GM06990 (cell line): ENCODE measurements at places on chromosomes 7 and 10.

DNA sequence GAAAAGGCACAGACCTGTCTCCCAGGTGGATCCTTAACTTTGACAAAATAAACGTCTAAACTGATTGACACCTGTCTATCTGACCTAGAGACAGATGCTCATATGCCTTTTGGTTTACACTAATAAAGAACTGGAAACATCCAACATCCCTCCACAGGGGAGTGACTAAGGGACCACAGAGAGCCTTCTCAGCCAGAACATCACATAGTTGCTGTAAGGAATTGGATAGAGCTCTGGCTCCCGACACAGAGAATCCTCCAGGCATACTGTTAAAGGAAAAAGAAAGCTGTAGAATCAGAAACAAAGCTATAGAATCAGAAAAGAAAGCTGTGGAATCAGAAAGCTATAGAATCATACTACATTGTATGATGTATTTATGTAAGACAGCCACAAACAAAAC, 258.8 kb downstream of the STK31 start:
- no peak for DNase-seq

- DNase-seq: no peak
These were observed 398.6 kb downstream of the GPAM start for GRCh38 chr10:111784946-111785465.

- no peak for DNase-seq
These were observed 29.9 kb downstream of the CDK14 start for GRCh38 chr7:90626013-90626412.

- no peak for DNase-seq
These were observed 157.7 kb downstream of the PLPP4 start for GRCh38 chr10:120614680-120615079.

- no peak for DNase-seq
These were observed 70.9 kb upstream of the CTBP2 start for GRCh38 chr10:125231116-125231812.

GRCh38 chr7:117564080-117564479, 84.3 kb downstream of the CFTR start:
- no peak for DNase-seq

DNA sequence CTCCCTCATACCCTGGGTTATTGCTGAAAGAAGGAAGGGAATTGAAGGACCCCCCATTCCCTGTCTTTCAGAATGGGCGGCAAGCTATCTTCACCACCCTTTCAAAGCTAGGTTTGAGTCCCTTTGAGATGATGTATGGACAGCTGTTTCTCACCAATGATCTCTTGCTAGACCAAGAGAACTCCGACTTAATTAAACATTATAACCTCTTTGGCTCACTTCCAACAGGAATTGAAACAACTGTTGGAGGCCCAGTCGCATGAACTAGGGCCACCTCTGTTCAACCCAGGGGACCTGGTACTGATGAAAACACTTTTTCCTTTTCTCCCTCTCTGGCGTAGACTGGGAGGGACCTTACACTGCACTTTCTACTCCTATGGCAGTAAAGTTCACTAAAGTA, 110.6 kb downstream of the ITGB8 start:
- DNase-seq: no peak

- DNase-seq: no peak
These were observed 22.9 kb downstream of the SRPK2 start for GRCh38 chr7:105365541-105366534.

GRCh38 chr7:126608339-126608776, 644.4 kb downstream of the GRM8 start:
- peak; percentile 15 for DNase-seq

DNA sequence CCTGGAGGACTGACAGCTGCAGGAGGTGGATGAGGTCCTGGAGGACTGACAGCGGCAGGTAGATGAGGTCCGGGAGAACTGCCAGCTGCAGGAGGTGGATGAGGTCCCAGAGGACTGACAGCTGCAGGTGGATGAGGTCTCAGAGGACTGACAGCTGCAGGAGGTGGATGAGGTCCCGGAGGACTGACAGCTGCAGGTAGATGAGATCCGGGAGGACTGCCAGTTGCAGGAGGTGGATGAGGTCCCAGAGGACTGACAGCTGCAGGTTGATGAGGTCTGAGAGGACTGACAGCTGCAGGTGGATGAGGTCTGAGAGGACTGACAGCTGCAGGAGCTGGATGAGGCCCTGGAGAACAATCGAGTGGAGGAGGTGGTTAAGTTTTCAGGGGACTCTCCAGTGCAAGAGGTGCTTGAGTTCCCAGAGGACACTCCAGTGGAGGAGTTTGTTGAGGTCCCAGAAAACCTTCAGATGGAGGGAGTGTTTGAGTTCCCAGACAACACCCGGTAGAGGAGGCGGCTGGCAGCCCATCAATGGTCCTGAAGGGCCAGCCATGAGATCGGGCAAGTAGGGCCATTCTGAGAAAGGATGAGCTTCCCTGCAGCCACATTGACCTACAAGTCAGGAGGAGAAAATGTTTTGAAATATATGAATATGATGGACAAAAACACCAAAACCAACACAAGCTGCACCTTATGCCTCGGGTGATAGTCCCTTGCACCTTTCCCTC, 4.7 kb upstream of the EIF5AL1 start:
- DNase-seq: no peak

GRCh38 chr10:118161461-118162246, 114.9 kb upstream of the RAB11FIP2 start:
- no peak for DNase-seq

- peak; percentile 74 for DNase-seq
These were observed 65.0 kb downstream of the STK17A start for GRCh38 chr7:43647673-43648472.

DNA sequence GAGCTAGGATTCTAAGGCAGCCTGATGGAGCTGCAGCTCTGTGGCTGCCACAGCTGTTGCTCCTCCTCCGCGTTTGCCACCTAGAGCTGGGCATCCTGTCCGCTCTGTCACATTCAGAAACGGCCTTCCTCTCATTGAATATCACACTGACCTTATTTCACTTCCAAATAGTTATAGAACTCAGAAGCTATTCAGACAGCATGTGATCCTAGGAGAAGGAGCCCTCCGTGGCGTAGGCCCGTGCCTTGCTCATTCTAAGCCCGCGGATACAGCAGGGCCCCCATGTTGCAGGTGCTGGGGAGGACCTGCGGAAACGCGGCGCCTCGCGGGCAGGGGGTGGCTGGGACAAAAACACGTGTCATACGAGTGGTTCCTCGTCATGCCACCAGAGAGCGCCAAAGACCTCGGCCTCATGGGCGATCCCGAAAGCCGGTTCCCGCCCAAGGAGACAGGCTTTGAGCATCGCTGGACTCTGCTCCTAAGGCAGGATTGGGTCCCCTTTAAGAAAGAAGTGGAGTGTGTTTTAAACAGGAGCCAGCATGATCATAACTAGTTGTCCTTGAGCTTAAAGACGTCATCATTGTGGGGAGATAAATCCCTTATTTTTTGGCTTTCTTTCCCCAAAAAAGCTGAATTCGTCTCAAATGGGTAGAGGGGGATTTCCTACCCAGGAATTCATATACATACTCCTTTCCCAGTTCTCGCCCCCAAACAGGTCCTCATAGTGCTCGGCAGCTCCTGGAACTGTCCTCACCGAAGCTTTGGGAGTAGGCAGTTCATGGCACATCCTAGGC, 17.9 kb upstream of the FIGNL1 start:
- peak; percentile 70 for DNase-seq

DNA sequence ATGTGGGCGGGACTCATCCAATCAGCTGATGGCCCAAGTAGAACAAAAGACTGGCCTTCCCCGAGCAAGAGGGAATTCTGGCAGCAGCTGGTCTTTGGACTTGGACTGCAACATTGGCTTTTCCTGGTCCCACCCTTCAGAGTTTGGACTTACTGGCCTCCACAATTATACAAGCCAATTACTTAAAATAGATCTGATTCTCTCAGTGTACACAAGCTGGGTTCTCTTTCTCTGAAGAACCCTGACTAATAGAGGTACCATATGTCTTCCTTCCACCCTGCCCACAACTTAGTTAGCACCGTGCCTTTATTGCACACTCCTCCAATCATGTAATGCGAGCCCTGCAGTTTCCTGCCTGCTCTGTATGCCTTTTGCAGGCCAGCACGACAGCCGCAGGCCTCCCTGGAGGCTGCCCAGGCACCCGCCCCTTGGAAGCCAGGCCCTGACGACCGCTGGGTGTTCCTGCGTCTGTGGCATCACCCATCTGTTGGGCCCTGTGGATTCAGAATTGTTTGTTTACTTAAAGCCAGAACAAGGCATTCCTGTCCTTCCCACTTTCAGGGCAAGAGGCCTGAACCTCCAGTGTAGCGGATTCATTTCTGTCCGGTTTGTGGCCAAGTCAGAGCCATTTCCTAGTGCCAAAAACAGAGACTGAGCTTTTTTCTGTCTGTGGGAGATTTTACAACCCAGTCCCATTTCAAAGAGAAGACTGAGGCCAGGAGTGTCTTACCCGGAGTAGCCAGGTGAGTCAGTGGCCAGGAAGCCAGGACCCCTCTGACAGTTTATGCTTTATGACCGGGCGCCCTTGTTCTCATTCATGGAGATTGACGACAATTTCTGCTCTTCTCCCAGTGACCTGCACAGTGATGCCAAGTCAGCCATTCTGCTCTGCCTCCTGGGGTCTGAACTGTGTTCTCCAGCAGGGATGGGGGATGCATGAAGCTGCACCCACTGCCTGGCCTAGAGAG, 968 bp upstream of the INMT start:
- no peak for DNase-seq

DNA sequence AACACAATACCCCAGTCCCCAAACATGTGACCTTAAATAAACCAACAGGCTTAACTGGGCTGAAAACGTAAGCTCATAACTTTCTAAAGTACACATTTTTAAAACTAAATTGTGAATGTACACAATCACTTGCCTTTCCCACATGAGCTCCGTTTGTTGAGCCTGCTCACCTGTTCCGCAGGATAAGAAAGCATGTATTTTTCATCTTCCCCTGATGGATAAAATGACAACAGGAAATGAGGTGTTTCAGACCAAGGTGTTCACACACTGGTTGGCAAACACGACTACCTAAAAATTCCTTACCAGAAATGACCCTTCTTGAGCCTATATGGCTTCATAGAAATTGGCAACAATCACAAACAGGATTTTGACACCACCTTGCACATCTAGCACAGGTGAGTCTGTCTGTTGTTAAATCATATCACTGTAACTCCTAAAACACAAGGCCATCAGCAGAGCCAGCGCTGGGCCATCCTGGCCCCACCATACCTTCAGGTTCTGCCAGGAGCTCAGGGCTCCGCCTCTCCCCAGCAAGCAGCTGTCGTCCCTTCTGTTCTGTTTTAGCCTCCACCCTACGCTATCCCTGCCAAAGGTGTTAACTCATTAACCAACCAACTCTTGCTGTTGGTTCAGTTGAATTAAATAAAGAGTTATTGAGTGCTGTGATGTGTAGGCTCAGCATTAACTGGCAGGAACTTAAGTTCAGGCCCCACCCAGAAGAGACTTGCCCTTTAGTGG, 73.6 kb upstream of the RNF32 start:
- DNase-seq: no peak

DNA sequence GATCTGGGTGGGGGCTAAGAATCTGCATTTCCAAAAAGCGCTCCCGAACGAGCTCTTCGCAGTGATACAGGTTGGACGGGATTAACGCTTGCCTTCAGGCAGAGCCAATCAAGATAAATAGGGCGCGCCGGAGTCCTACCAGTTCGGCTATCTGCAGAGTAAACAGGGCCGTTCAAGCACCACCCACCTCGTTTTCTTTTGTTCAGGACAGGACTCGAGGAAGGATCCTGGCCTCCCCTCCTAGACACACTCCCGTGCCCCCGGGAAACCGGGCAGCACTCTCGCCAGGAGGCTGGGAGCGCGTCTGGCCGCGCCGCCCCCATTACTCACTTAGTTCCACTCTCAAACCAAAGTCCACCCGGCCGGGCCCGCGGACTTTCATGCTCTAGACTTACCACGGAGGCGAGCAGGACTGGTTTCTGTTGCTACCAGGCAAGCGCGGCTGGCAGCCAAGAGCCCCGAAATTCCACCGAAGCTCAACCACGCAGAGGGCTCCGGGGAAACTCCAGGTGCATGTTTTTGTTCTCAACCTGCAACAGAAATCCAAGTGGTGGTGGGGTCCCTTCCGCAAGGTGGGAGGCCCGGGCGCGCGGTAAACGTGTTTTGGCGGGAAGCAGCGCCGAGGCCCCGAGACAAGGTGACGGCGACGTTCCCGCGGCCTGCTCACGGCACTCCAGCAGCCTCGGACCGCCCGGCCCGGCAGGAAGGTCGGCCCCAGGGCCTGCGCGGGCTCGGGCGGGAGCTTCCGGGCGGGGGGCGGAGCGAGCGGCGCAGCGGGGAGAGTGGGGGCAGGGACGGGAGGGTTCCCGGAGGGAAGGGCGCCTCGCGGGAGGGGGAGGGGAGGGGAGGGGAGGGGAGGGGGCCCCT, 12.7 kb downstream of the HNRNPF start:
- DNase-seq: peak; percentile 86

DNA sequence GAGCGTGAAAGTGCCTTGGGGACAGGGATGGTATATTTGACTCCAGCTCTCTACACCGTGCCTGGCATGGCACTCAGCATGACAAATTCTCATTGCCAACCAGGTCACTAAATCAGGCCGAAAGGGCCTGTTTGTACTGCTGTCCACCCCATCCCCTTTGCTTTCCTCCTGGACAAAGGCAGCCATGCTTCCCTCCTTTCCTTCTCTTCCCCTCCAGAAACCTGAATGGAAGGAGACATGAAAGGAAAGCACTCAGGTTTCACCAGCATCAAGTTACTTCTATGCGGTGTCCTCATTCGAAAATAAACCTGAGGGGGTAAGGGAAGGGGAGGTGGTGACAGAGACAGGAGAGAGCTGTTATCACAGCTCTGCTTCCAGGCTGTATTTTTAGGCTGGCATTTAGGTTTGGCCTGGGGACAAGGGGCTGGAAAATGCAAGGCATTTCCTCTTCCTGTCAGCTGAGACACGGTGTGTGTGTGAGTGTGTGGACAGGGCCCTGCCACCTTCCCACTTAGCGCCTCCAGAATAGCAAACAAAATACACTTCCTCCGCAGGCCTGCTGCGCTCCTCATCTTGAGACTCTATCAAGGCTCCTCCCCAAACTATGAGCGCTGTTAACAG, 79.9 kb upstream of the COL13A1 start:
- no peak for DNase-seq

GRCh38 chr7:87359366-87359765, 13.9 kb downstream of the CROT start:
- no peak for DNase-seq

- peak; percentile 71 for DNase-seq
These were observed 5.7 kb downstream of the UPK3B start for GRCh38 chr7:76515999-76516443.

DNA sequence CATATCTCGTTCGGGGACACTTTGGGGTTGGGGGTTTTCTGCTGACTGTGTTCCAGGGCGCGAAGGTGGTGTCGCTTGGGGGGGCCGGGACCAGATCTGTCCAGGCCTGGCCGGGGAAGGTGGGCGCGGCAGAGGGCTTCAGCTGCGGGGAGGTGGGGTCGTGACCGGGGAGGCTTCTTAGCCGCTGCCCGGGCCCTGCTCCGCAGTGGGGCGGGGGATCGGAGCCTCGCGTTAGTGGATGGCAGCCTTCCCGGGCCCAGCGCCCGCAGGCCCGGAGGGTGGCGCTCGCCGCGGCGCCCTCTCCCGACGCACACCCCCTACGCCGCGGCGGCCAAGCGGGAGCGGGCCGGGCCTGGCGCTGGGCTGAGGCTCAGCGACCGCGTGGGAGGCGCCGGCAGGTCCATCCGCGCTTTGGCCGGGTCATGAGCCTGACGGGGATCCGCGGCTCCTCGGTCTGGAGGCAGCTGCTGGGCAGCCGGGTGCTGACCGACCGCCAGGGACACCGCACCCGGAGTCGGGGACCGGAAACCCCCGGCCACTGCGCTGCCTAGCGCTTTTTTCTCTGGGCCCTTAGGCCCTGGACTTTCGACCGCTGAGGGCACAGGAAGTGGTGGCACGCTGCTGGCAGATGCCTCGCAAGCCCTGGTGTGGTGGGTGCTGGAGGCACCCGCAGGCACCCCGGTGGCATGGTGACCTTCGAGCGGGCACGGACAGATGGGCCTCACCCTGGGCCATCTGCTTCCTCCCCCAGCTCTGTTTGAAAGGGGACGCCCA, 1.2 kb downstream of the AGAP3 start:
- peak; percentile 74 for DNase-seq
